Forelimb muscle (tissue), 1 donor: ENCODE measurements at places on chromosomes 1 and 21.

- DNase-seq: no peak
These were observed 149.9 kb upstream of the CAMK1G start for GRCh38 chr1:209433649-209434031.

DNA sequence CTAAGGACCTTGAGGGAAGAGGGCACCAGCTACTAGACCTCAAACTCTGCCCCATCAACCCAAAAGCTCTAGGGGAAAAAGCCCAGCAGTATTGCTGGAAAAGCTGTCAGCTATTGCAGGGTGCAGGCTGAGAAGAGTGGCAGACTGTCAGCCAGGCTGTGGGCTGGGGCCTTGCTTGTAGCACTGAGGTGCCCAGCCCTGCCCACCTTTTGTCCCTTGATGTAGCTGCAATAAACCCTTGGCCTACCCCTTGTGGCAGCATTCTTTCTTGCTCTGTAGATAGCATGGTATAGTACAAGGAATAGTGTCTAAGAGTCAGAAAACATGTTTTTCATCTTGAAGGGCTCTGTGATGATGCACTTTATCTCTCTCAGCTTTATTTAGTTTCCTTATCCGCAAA is 39.4 kb downstream of the CDC14A start:
- DNase-seq: no peak

DNA sequence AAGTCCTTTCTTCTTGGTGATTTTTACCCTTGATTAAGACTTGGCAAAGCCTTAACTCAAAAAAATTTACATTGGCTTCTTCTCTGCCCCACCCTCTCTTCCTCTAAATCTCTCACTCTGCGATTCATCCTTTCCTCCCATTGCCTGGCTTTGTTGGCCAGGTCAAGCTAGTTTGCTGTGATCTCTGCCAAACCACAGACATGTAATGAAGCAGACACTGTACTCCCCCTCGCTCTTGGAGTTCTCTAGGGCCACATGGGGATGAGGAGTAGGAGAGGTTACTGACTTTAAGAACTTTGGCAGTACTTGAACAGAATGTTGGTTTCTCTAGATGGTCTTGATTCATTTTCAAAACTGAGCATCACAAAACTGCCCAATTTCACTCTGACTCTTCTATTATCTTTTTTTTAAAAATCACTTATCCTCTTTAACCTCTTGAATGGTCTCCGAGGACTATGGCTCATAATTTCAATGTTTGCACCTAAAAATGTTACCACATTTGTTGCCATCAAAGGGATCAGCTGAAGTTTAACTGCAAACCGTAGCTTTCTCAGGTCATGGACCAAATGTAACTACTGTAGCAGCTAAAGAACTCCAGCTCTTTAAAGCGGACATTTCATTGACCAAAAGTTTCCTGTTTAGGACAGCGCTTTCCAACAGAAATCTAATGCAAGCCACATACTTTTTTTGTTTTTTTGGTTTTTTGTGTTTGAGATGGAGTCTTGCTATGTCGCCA is 62.7 kb upstream of the IPO9 start:
- no peak for DNase-seq

DNA sequence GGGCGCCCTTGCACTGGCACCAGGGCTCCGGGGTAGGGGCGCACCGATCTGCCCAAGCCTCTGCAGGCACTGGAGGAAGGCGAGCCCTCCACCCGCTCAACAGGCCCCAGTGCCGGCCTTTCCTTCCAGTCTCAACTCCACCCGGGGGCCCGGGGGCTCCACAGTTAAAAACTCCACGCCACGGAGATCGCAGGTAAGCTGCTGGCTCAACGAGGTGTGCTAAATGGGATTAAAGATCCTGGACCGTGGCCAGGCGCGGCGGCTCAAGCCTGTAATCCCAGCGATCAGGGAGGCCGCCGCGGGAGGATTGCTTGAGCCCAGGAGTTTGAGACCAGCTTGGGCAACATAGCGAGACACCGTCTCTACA is 536 bp downstream of the HSF2BP start:
- DNase-seq: no peak

GRCh38 chr1:42173155-42173933 is 8.8 kb upstream of the GUCA2A start:
- no peak for DNase-seq

DNA sequence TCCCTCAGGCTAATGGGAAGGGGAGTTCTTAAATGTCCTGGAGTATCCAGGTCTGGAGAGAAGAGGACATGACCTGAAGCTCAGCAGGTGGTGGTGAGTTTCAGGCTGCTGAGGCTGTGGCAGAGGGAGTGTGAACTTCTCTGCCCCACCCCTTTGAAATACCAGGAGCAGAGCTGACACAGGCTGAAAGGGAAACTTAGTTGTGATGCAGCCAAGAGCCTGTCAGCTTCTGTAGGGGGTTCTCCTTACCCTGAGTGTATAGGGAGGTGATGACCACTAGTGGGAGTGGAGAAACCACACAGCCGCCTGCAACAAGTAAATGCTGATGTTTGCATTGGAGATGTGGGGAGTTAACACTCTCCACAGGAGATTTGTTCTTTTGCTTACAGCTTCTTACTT is 152.3 kb downstream of the FCRL5 start:
- no peak for DNase-seq

DNA sequence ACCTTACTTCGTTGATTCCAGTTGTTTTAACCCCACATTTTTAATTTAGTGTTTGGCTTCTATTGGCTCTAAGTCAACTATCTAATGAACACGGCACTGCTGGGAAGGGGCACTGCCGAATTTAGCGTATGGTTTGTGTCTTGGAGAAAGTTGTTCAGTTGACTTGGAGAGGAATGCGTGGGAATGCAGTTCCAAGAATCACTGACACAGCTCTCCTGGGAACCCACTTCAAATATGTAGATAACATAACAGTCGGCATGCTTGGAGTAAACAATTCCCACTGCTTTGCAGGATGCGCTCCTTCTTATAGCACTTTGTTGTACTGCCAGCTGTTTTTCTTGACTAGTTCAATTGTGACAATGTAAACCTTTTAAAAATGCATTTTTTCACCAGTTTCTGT is 104.3 kb downstream of the RYR2 start:
- no peak for DNase-seq

- DNase-seq: peak; percentile 28
These were observed 19.9 kb upstream of the KCNE2 start for GRCh38 chr21:34343838-34344381.

DNA sequence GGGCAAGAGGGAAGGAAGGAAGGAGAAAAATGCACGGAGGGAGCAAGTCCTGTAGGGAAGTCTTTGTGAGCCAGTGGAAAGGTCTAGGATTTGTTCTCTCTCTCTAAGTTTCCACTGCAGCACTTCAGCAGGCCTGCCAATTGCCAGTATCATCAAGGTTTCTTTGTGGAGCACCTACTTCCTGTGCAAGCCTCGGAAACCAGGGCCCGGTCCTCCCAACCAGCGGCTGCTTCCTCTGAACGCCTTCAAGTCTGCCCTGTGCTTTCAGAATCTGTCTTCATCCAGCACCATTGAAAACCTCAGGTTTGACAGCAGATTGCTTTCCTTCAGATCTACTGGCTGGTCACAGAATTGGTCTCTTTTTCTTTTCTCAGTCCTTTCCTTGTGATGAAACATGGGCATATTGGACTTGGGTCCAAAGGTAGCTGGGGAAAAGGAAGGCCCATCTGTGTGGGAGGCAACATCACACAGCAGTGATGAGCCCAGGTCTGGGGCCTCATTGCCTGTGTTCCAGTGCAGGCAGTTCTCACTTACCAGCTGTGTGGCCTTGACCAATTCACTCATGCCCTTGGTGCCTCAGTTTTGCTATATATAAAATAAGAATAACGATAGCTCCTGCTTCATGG is 144.5 kb downstream of the SEC16B start:
- no peak for DNase-seq

GRCh38 chr1:218741852-218742251 is 396.7 kb downstream of the TGFB2 start:
- DNase-seq: no peak

GRCh38 chr1:94961988-94962387 is 35.1 kb upstream of the CNN3 start:
- no peak for DNase-seq

DNA sequence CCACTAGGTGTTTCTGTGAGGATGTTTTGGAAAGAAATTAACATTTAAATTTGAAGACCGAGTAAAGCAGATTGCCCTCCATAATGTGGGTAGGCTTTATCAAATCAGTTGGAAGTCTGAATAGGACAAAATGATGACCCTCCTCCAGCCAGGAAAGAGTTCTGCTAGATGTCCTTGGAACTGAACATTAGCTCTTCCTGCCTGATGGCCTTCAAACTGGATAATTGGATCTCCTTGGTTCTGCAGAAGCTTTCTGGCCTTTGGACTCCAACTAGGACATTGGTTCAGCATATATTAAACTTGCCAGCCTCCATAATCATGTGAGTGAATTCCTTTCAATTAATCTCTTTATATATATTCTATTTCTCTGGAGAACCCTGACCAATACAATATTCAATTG is 4.4 kb upstream of the GLRX2 start:
- DNase-seq: no peak

GRCh38 chr1:72271555-72272085 is 10.7 kb downstream of the NEGR1 start:
- DNase-seq: no peak

- DNase-seq: no peak
These were observed 35.5 kb downstream of the H3-3A start for GRCh38 chr1:226097866-226098625.

- DNase-seq: no peak
These were observed 22.4 kb downstream of the ASH1L start for GRCh38 chr1:155540000-155540874.

- no peak for DNase-seq
These were observed 2.0 kb upstream of the NCMAP start for GRCh38 chr1:24553931-24554330.

DNA sequence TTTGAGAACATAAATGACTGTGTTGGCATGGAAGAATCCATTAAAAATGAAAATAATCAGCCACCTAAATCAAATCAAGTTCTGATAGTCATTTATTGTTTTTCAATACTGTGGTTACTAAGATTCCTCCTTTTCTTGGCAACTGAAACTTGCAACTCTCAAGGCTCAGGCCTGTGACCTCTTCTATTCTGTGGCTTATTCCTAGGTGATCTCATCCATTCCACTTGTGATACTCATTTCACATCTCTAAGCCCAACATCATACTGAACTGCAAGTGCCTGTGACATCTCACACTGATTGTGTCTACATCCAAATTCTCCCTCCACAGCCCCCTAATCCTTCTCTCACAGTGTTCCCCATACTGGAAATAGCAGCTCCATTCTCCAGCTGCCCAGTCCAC is 4.8 kb upstream of the ST6GALNAC5 start:
- no peak for DNase-seq

GRCh38 chr1:69284508-69284907 is 283.2 kb upstream of the LRRC7 start:
- DNase-seq: no peak

GRCh38 chr1:213014642-213015041 is 1.0 kb downstream of the ANGEL2 start:
- DNase-seq: peak; percentile 0

DNA sequence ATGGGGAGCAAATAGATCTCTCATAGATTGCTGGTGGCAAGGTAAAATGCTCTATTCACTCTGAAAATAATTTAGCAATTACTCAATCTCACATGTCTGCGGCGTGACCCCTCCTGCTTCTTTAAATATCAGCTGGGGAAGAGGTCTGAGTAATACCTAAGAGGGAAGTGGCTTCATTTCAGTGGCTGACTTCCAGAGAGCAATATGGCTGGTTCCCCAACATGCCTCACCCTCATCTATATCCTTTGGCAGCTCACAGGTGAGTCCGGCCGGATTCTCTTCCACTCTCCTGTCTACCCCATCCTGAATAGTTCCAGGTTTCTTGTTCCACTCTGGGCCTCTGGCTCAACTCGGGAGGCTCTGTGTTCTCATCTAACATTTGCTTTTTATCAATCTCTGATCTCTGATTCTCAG is at the start of gene SLAMF7:
Gene SLAMF7 (plus strand): TSS at position 150 of the 414 bp plus-strand sequence. CDS start 55 bp downstream, at position 205.
- no peak for DNase-seq

- no peak for DNase-seq
These were observed 62.7 kb downstream of the CD34 start for GRCh38 chr1:207848234-207848633.

DNA sequence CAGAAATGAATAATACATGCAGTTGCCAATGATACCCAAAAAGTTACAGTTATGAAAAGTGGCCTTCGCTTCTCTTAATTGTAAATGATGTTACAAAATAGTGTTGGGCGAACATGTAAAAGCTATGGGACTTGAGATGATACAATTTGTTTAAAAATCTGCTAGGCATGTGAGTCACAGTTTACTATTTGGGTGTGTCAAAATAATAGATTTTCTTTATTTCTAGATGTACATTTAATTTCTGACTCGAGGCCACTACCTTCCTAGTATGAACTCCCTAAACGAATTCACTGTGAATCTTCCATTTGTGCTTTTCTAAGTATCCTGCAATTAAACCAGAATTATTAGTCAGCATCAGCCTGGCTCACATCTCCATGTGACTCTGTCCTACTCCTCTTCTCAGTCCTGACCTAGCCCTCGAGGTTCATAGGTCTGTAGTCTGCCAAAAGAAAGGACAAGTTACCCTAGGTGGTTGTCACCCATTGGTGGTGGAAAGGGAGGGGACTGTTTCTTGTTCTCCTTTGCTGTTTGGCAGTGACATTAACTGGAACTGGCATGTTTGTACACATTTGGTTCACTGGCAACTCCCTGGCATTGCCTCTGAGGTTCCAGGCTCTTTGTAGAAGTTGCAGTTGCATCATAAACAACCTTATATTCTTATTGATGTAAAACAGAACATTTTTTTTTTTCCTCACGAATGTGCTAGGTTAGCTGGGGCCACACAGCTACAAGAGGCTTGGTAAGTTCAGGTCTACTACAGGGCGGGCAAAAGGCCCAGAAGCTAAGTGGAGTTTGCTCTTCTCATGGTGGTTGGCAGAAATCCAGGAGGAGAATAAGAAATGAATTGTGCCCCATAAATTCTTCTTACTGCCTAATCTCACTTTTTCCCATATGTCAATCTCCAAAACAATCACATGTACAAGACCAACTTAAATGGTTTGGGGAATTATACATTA is 746.5 kb upstream of the ADAMTS5 start:
- no peak for DNase-seq

GRCh38 chr1:184905601-184906322 is 68.5 kb downstream of the NIBAN1 start:
- DNase-seq: no peak
